ENCODE measurements at places on chromosomes 6 and 20. TPM values are rescaled to one million over a fixed set of nuclear protein-coding genes. Genes with fewer than 3 reads are reported as not detected.

RHAG gene
- total RNA-seq, result not detected

ELOVL2 gene
- 1.7 TPM for total RNA-seq

PAX1 gene
- total RNA-seq, result not detected

ADGRF5 gene
- not detected for total RNA-seq

JPH2 gene
- total RNA-seq, result 0.78 TPM

FAM110A gene
- 13.7 TPM for total RNA-seq

SPEF1 gene
- total RNA-seq, result 1.3 TPM

LKAAEAR1 gene
- not detected for total RNA-seq

PRKN gene
- total RNA-seq, result 0.39 TPM

PDYN gene
- 0.47 TPM for total RNA-seq

C20orf96 gene
- 14.6 TPM for total RNA-seq

GPR6 gene
- total RNA-seq, result not detected

SIRPB2 gene
- not detected for total RNA-seq

CLPSL1 gene
- not detected for total RNA-seq

HLA-F gene
- total RNA-seq, result 4.4 TPM

AVP gene
- total RNA-seq, result not detected

POPDC3 gene
- 5.1 TPM for total RNA-seq

RBPJL gene
- total RNA-seq, result 1.4 TPM

SNTA1 gene
- 5.0 TPM for total RNA-seq

DACT2 gene
- total RNA-seq, result 7.3 TPM

MUC22 gene
- total RNA-seq, result not detected
